ENCODE measurements at places on chromosomes 3 and 15. TPM values are rescaled to one million over a fixed set of nuclear protein-coding genes. Genes with fewer than 3 reads are reported as not detected.

DNA sequence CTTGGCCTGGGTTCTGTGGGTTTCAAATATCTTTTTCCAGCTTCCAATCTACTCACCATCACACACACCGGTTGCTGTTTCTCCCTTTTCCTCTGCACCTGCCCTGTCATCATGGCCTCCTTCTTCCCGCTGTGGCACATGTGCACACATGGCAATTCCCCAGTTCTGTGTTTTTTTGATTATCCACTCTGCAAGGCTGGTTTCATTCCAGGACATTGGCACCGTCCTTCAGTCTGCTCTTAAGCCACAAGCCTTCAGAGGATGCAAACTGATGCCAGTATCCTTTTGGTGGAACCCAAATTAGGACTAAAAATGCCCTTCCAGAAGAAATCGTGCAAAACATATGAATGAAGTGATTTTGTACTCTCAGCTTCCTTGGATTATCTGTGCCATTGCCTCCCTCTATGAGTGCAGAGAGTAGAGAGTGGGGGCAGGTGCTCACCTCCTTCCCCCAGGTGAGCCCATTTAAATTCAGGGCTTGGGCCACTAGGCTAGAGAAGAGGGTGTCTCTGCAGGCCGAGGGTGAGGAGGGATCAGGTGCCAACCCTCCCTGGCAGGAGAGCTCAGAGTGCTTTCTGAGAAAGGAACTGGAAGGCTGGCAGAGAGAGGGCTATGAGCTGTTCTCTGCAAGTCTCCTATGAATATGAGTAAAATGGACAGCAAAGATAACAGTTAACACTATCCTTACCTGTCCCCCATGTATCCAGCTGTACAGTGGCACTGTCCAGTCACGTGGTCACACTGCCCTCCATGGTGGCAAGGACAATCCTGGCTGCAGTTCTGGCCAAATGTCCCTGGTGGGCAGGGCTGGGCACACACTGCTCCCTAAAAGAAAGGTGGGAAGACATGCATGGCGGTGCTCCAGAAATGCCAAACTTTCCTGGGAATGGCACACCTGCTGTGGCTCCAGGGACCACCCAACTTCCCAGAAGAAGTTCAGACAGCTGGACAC lies 100.8 kb downstream of the RAB11A start:
- DNase-seq: no peak

DNA sequence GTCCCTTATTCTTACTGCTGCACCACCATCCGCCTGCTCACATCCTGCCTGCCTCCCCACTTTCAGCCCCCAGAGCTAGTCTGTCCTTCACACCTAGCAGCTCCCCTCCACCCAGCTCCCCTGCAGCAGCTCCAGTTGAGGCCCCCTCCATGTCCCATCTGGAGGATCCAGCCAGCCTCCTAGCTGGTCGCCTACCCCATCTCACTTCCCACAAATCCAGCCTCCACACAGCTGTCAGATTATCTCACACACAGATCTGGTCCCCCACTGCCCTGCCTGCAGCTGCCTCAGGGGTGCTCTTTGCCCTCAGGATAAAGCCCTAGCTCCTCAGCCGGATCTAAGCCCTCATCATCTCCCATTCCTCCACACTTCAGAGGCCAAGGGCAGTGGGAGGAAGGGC lies 8.8 kb upstream of the SEMA7A start:
- DNase-seq: no peak

- no peak for DNase-seq
Observed at GRCh38 chr15:78079298-78080087, 2.0 kb upstream of the TBC1D2B start.

GRCh38 chr3:144039661-144040060 lies 68.0 kb downstream of the DIPK2A start:
- no peak for DNase-seq

GRCh38 chr3:30693470-30694120 lies 87.2 kb downstream of the TGFBR2 start:
- no peak for DNase-seq

DNA sequence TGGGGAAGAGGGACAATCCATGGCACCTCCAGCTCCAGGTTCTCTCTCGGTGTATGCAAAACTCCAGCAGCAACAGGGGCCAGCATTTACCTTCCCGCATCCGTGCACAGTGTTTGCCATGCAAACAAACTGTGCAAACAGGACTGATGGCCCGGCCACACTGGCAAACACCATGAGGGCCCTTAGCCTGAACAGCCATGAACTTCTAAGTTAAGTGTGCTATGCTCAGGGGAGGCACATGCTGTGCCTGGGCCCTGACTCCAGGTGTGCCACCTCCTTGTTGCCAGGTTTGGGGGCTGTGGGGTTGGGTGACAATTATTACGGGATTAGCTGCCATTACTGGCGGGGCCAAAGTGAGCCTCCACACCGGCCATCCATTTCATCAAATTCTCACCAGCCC lies 57.5 kb downstream of the CACNA2D2 start:
- DNase-seq: no peak

- DNase-seq: no peak
Observed at GRCh38 chr3:108085810-108086350, 5.0 kb downstream of the CD47 start.

DNA sequence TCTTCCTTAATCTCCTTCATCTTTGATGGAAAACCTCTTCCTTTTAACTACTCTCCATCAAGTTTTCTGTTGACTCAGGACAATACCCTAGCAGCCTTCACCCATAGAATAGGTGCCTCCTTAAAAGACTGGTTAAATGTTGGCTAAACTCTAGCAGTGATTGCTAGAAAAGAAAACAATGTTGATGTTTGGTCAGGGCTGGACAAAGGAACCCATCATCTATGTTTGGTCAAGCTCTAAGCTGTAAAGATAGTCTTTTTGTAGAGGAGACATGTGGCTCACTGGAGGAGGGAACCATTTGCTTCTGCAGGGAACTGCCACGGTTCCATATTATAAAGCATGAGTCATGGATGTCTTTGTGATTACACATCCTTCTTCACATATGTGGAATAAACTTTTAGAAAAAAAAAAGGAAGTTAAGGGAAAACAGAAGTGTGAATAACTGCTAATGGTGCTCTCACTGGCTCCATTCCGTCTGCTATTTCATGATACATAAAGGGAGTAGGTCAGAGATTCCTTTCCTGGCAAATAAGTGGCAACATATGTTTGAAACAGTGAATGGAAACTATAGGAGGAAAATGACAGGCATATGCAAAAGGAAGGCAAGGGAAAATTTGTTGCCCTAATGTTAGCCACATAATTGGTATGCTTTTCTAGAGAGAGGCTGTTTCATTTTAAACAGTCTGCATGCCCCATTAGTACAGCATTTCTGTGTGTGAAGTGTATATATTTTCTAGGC lies 78.2 kb downstream of the CMSS1 start:
- peak; percentile 74 for DNase-seq

DNA sequence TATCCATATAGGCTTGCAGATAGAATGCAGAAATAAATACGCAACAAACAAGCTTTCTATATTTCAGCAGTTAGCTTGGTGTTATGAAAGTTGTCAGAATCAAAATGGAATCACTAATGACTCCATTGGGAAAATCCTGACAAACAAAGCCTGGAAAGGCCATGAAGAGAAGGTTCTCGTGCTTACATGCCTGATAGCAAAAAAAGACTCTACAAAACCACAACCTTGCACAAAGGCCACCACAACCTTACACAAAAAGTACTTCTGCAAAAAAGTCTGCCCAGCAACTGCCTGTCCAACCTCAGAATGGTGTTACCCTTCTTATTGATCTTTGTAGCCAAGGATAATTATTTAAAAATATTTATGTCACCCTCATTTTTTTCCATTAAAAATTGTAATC lies 14.4 kb upstream of the PLSCR1 start:
- DNase-seq: no peak

DNA sequence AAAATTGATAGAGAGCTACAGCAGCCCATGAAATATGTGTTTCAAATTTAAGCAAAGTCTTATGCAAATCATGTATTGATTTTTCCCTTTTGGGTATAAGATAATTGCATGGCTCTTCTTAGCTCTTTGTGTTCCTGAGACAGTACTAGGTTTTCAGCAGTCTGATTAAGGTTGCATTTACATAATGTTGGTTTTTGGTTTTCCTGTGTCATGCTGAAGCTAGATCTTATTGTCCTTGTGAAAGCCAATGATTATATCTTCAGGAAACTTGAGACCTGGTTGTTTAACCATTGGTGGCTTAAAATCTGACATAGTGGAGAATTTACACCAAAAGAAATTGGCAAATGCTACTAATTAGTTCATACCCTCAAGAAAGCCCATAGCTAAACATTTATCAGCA lies 392.6 kb downstream of the ZPLD1 start:
- DNase-seq: no peak

DNA sequence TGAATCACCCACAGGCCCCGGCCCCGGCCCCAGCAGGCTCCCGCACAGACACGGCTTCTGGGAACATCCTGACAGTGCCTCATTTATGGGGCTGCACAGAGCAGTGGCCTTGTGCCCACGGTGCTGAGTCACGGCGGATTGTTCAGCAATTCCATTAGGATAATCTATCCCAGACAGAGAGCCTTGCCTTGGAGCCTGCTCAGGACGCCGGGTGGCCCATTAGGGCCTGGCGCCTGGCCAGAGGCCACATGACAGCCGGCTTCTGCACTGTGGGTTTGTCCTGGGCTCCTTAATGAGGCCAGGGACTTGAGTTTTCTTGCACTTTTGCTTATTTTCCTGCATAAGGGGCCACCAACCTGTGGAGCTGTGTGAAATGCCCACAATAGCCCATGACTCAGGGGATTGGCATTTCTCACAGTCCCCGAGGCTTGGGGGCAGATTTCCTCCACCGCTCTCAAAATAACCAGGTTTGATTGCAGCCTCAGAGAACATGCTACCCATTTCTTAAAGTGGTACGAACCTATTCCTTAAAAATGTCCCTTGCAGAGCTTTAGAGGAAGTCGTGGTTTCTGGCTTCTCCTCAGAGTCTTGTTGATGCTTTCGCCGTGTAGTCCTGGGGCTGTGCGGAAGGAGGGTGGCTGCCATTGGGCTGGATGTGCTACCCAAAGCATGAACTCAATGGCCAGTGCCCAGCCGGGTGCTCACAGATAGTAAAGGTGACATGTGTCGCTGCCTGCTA lies 19.0 kb downstream of the SYNM start:
- peak; percentile 92 for DNase-seq

- DNase-seq: no peak
Observed at GRCh38 chr15:69860921-69861320, 236.8 kb downstream of the TLE3 start.

GRCh38 chr3:125511420-125512118 lies 8.4 kb downstream of the SNX4 start:
- no peak for DNase-seq

DNA sequence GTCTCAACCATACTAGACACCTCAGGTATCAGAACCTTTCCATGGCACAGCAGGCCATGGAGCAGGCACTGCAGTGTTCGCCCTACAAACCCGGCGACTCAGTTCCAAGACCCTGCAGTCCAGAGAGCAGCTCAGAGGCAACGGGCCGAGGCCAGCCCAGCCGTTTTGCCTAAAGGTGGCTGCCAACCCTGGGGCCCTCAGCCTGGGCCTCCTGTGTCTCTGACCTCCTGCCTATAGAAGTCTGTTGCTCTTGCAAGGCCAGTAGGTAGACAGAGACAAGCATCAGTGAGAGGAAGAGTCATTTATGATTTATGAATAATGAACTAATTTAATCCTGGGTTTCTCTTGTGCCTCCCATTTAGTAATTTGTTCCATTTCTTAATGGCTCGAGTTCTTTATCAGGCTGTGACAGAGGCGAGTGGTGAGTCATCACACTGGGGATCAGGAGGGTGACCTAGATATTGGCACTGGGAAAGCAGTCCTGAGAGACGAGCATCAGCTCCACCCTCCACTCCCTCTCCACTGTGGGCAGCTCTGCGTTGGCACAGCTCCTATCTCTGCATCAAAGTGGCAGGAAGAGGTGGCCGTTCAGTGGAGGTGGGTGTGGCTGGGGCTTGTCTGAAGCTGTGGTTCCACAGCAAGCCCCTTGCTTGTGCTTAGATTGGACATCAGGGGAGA lies 79.8 kb downstream of the ABHD5 start:
- no peak for DNase-seq

DNA sequence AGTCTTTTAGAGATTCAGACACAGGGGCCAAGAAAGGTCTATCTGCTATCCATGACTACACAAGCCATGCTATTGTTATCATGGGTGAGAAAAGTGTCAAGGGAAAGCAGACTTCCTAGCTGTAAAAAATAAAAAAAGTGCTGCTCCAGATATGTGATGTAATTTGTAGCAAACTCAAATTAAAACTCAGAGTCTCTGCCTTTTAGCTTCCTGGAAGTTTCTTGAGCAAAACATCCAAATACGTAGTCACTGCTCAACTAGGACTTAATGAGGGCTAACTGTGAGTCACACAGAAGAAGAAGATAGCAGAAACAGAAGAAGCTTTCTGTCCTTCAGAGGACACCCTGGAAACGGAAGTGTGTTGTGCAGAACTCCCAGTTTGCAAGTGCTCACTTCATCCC lies 393.4 kb upstream of the NR2F2 start:
- DNase-seq: no peak

DNA sequence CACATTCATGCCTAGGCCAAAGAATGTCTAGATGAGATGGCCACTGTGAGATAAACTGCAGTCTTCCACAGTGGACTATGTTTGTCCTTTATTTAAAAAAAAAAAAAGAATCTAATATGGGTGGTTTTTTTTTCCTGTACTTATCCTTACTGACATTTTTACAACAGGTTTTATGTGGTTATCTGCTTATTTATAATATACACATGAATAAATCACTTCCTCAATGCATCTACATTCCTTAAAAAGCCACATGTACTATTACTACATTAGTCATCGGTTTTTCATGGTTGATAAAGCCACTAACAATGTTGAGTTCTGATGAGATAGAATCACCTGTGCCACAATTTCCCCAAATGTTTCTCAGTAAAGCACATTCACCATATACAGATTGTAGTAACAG lies 341.3 kb upstream of the THBS1 start:
- DNase-seq: peak; percentile 73

DNA sequence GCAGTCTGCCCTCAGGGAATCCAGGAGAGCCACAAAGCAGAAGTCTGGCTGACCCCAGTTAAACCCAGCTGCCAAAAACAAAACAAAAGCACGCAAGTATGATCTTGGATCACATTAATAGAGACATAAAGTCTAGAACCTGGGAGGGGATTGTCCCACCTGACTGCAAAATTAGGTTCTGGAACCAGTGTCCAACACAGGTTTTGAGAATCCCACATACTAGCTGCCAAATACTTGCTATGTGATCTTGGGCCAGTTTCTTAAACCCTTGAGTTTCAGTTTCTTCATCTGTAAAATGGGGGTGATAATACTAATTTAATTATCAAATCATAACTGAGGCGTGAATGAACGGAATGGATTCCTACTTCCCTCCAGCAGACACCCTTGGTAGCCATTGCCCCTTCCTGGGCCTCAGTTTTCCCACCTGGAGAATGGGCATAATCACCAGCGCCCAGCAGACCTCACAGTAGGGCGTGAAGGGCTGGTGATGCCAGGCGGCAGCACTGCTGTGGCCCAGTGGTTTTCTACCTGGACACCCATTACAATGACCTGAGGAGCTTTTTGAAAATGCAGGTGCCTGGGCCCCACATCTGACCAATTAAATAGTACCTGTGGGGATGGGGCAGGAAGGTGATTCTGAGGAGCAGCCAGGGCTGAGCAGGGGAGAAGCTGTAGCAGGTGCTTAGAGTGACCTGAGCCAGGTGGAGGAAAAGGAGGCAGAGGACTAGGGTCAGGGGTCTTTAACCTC lies 32.2 kb downstream of the GRIP2 start:
- DNase-seq: no peak

GOLGA6L2 gene
- not detected for polyA plus RNA-seq

ACAD9 gene
- 29.4 TPM for polyA plus RNA-seq

FOXL2NB gene
- polyA plus RNA-seq: 0.07 TPM

BNC1 gene
- 1.4 TPM for polyA plus RNA-seq

EIF4E3 gene
- 2.8 TPM for polyA plus RNA-seq

MESP1 gene
- polyA plus RNA-seq: 0.20 TPM

TM6SF1 gene
- polyA plus RNA-seq: 3.8 TPM

Measured in BJ (cell line).